ENCODE measurements at places on chromosomes 5 and 9. TPM values are rescaled to one million over a fixed set of nuclear protein-coding genes. Genes with fewer than 3 reads are reported as not detected.

LCN15 gene
- polyA plus RNA-seq = not detected

N4BP3 gene
- polyA plus RNA-seq = 0.75 TPM

PCA3 gene
- not detected for polyA plus RNA-seq

PHYHD1 gene
- 45.7 TPM for polyA plus RNA-seq

VLDLR gene
- polyA plus RNA-seq = 16.5 TPM

CMYA5 gene
- 0.73 TPM for polyA plus RNA-seq

RECK gene
- 2.0 TPM for polyA plus RNA-seq

CARD9 gene
- polyA plus RNA-seq = 2.9 TPM

ADRB2 gene
- 0.42 TPM for polyA plus RNA-seq

CDKN2A gene
- 2.1 TPM for polyA plus RNA-seq

SPATA9 gene
- polyA plus RNA-seq = 1.3 TPM

GABRA6 gene
- polyA plus RNA-seq = not detected

SLC25A48 gene
- polyA plus RNA-seq = 1.5 TPM

LRRTM2 gene
- 0.21 TPM for polyA plus RNA-seq

TSSK1B gene
- not detected for polyA plus RNA-seq

ADAMTS6 gene
- polyA plus RNA-seq = 0.70 TPM

ORM2 gene
- polyA plus RNA-seq = 0.12 TPM

SGCD gene
- 0.11 TPM for polyA plus RNA-seq

PRLR gene
- polyA plus RNA-seq = 1.5 TPM

ENTREP1 gene
- 5.2 TPM for polyA plus RNA-seq

RAB3C gene
- 3.0 TPM for polyA plus RNA-seq

All from pancreas (tissue), 10 donors.